ENCODE measurements at places on chromosomes 16 and 17.

GRCh38 chr17:35368081-35368830 is 5.2 kb downstream of the SLFN11 start:
- DNase-seq: no peak

DNA sequence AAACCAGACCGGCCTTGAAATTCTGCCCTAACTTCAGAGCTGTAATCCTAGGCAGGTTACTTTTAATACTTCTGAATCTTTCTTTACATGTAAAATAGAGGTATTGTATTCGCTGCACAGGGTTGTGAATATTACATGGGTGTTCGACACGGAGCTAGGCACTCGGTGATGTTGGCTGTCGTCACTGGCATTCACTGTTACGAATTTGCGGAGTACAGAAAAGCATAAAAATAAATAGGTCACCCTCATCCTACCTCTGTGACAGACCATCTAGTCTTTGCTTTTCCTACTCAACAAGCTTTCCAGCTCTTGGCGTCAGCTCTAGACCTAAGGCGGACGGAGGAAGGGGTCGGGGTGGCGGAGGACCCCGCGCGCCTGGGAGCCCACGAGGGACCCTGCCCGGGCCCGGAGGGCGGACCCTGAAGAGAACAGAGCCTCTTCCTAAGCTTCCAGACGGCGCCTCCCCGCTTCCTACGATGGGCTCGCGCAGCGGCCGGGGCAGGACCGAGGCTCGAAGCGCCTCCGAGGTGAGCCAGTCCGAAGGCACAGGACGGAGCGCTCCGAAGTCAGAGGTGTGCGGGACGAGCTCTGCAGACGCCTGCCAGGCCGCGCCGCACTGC is 879 bp upstream of the SPG7 start:
- DNase-seq: no peak

DNA sequence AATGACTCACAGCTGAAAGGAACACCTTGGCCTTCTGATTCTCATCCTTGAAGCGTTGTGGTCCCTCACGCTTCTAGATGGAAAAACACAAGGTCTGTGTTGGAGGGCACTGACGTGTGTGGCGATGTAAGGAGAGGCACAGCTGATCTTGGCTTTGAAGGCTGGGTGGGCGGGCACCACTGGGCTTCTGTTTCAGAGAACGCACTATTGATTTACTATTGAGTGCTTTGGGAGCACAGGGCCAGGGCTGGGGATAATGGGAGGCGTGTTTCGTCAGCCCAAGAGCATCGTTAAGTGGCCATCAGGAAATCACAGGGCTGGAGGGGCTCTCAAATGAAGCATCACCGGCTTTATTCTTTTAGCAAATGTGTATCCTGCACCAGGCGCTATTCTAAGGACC is 70.7 kb downstream of the CMIP start:
- DNase-seq: no peak

- DNase-seq: no peak
Measured at GRCh38 chr16:17296431-17296830, 174.3 kb downstream of the XYLT1 start.

DNA sequence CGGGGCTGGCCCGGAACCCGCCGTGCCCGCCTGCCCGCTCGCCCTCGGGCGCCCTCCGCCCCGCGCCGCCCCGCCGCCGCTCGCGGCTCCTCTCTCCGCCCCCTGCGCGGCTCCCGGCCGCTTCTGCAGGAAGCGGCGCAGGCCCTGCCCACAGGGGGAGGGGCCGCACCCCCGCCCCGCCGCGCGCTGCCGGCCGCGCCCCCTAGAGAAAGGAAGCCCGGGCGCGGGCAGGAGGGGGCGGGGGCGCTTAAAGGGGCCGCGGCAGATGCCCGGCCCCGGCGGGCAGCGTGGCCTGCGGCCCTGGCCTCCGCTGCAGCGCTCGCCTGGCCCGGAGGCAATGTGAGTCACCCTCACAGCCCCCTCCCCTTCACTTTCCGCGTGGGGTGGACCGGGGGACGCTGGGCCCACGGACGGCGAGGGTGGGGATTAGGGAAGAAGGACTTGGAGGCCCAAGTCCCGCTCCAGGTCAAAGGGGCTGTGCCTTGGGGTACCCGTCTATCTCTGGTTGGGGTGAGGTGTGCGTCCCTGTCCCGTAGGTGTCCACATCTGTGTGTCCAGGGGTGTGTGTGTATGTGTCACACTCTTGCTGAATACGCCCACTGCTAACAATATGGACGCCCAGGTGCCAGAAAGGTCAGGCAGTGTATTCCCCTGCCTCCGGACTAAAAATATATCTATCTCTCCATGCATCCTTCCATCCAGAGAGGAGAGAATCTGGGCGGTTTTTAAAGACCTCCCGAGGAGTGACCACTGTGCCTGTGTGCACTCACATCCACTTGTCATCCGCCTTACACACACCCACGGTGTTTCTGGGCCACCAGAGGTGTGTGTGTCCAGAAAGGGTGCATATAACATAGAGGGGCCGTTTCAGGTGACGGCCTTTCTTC is at the start of gene GIT1:
Gene GIT1 (minus strand): TSS at position 125 of the 887 bp plus-strand sequence. CDS start 270 bp downstream, outside the sequence.
- DNase-seq: peak; percentile 98

- no peak for DNase-seq
Measured at GRCh38 chr16:50469121-50469743, 79.0 kb upstream of the NKD1 start.

DNA sequence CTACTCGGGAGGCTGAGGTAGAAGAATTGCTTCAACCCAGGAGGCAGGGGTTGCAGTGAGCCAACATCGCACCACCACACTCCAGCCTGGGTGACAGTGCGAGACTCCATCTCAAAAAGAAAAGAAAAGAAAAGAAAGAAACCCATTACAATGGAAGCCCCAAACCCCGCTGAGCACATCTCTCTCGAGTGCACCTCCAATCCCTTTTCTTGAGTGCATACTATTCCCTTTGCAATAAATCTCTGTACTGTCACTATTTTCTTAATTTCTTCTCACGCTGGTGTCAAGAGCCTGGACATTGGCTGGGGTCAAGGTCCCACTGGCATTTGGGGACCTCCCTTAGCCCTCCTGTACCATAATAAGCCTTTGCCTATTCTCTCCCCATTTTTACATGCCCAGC is 398.4 kb upstream of the EEF2KMT start:
- no peak for DNase-seq

GRCh38 chr16:81612351-81613163 is 166.5 kb upstream of the PLCG2 start:
- no peak for DNase-seq

DNA sequence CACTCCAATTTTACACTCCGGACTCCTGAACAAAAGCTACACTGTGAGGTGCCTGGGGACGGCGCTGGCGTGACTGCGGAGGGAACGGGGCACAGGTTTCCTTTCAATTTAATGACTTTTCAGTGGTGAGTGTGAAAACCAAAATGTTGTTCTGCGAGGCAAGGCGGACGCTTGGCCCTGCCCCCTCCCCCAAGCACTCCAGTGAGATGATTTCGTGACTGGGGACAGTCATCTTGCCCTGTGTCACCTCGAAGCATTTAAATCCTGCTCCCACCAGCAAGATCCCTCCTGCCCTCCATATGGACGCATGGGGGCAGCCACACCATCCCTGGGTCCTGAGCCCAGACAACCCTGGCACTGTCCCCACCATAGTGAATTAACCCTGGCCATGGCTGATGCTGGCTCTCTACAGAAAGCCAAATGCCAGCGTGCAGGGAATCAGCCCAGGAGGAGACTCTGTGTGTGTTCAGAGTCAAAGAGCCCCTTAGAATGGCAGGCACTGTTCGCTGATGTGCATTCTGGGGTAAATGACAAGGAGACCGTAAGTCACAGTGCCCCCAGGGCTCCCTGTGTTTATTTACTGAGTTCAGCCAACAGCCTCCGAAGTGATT is 41.0 kb downstream of the C16orf95 start:
- no peak for DNase-seq

DNA sequence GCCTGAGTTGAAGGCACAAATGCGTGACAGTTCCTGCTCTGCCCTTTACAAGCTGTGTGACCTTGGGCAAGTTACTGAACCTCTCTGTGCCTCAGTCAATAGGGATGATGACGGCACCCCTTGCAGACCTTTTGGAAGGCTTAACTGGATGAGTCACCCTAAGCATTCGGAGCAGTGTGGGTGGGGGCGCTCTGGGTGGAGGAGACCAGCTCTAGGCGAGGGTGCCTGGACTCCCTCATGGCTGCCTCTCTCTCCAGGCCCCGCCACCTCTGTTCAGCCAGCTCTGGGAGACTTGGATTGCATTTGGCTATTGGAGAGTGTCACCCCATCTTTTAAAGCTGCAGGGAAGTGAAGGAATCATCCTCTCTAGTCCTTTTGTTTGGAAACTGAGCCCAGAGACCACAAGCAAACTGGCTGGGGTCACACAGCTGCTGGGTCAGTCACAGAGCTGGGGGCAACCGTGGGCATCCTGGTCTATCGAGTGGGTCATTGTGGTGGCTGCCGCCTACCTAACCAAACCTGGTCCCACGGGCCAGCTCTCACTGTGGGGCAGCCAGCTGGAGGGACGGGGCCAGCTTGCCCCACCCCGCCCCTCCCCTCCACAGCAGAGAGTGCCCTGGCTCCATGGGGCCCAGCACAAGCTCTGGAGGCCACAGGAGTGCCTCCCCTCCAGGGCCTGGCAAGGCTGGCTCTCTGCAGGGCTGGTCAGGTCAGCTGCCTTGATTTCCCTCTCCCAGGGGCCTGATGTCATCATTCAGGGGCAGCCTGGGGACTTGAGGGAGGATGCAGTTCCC is 20.2 kb upstream of the GSE1 start:
- DNase-seq: no peak

DNA sequence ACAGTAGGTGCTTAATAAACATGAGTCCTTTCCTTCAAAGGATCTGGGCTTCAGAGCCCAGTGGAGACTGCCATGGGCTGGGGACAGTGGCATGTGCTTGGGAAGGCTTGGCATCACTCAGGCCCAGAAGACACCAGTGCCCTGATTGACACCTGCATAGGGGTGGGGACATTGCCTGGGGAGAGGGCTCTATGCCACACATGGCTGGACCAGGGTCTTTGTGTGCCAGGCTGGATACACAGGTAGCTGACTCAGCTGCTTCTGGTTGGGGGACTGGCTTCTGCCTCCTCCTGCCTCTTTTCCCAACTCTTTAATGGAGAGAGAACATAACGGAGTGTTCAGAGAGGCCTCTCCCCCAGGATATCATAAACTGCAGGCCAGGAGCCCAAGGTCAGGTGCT is 93.1 kb upstream of the TMEM97 start:
- DNase-seq: no peak

DNA sequence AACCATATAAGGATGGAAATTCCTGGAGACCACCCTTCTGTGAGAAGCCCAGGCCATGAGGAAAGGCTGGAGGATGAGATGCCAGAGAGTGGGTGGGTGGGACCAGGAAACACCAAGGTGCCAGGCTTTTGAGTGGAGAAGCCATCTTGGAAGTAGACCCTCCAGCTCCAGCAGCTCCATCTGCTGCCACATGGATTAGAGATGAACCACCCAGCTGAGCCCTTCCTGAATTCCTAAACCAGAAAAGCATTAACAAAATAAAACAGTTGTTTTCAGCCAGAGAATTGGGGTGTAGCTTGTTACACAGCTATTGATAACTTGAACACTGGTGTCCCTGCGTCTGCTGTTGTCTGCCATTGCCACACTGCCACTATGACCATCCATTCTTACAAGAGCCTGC is 6.3 kb upstream of the TMEM114 start:
- DNase-seq: no peak

GRCh38 chr16:86171329-86171728 is 272.4 kb downstream of the IRF8 start:
- no peak for DNase-seq

Data from HuH-7.5 (cell line).